ENCODE measurements at places on chromosomes 6 and 20. TPM values are rescaled to one million over a fixed set of nuclear protein-coding genes. Genes with fewer than 3 reads are reported as not detected.

DNA sequence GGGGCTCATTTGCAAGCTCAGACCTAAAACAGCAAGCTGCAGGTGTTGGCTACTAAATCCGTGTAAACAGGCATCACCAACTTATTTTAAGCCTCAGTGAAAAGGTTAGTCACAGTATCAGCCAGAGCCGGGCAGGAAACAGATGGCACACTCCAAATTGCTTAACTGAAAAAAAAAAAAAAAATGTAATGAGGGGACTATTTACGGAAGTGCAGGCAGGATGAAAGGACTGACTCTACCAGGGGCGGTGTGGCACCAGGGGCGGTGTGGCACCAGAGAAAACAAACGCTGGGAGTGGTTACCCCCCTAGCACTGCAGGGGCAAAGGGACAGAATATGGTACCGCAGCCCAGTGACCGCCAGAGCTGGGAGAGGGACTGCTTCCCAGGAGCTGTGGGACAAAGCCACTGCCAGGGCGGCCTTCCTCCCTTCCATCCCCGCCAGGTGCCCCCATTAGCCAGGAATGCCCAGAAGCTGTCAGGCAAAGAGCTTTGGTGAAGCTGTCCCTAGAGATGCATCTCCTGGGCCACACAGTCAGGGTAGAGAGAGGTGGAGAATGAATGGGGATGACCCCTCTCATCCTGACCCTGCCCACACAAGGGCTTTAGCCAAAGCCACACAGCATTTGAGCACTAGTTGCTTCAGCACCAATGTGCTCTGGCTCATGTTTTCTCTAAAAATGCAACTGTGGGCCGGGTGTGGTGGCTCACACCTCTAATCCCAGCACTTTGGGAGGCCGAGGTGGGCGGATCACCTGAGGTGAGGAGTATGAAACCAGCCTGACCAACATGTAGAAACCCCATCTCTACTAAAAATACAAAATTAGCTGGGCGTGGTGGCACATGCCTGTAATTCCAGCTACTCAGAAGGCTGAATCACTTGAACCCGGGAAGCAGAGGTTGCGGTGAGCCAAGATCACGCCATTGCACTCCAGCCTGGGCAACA, 39.6 kb upstream of the GFOD1 start:
- DNase-seq = peak; percentile 7

- DNase-seq = no peak
Observed at GRCh38 chr6:137764464-137764863, 102.6 kb upstream of the TNFAIP3 start.

- DNase-seq = no peak
Observed at GRCh38 chr6:96582436-96582835, 19.5 kb downstream of the FHL5 start.

DNA sequence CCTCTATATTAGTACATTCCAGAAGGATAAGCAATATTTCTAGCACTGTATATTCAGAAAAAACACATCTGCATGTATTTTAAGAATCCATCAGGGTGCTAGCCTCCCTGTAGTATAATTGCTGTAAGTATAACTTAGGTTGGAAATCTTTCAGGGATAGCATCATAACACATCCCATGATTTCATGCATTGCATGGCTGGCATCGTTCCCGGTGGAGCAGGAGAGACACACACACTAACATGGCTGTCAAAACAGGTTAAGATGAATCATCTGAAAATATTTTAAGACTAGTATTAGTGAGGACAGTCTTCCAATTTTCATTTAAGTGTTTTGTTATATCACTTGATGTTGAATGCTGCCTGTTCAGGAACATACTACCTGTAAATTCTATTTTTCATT, 32.1 kb upstream of the CENPW start:
- DNase-seq = no peak

DNA sequence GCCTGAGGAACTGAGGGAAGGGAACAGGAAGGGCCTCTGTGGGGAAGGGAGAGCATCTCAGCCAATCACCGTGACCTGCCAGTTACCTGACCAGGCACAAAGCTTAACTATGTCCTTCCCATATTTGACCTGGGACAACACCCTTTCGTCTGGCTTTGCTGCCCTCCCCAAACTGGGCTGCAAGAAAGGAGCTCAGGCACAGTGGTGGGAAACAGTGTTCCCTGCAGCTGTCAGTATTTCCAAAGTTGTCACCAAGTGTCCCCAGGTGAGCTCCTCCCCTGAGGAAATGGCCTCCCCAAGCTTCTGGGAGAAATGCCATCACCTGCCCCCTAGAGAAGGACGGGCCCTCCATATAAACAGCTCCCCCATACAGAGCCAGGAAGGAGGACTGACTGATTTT, 17.9 kb downstream of the NCR2 start:
- no peak for DNase-seq

DNA sequence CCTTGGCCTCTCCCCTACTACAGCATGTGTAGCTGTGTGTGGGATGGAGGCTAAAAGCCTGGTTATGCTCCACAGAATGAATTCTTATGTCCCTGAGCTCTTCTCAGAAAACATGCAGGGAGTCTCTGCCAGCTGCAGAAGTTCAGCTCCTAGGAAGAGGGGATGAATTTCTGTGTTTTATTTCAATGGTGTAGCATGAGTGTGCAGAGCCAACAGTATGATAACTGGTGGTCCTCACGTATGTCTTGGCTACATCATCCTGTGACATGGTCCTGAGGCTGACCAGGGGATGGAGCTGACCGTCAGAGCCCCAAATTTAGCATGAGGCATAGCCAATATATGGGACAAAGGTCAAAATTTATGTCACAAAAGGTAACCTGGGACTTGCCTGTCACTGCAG, 266.1 kb downstream of the ADGB start:
- DNase-seq = no peak

GRCh38 chr6:47414423-47415167, 63.0 kb upstream of the CD2AP start:
- DNase-seq = no peak

The WFDC10B gene
- total RNA-seq = not detected

The PDYN gene
- not detected for total RNA-seq

The LHFPL5 gene
- total RNA-seq = not detected

The MYL9 gene
- total RNA-seq = 1.6 TPM
